ENCODE measurements at places on chromosomes 5 and 9. TPM values are rescaled to one million over a fixed set of nuclear protein-coding genes. Genes with fewer than 3 reads are reported as not detected.
A peak's percentile ranks its signal among the peaks of the same experiment; 100 is the strongest.

DNA sequence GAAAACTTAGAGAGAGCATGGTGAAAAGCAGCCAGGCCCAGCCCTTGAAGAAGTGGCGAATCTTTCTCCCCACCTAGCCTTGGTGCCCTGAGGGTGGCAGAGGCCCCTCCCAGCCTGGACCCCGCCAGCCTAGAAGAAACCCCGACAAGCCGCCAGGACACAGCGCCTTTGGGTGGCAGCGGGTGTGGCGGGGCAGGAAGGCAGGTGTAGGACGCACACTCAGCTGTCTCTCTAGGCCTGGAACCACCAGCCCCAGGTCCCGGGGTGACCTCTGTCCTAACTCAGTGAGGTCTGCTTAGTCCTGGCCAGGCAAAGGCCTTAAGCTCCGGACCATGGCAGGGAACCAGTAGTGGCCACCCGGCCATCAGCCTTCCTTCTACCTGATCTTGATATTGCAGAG lies 178.3 kb downstream of the BARX1 start:
- no peak for DNase-seq

DNA sequence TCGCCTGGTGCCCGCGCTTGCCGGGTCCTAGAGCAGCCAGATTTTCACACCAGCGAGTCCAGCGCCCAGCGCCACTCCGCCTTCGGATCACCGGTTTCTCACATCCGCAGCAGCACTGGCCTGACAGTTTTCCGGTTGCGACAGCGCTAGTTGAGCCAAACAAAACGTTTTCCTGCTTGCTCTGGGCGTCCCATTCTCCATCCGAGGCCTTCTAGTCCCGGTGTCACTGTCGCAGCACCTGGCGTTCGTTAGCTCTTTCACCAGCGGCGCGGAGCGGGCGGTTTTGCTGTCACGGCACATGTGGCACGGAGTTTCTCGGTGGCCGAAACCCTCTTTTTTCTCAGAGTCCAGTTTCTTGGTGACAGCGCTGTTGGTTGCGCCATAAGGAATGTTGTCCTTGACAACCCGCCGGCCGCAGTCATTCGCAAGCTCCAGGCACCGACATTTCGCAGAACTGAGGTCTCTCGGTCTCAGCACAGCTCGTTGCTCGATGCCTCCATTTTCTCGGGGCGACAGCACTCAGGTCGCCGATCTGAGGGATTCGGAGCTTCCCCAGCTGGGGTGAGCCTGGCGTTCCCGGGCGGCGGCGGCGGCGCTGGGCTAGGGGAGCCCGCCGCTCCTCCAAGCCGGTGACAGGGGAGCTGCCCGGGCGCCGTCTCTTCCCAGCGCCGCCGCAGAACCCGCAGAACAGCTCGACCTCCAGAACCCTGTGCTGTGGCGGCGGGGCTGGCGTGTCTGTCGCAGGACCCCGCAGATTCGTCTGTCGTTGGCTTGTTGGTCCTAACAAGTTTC lies 47.8 kb downstream of the ANXA2R start:
- peak; percentile 75 for DNase-seq

Gene FOXD4L5
- total RNA-seq = 0.37 TPM

- DNase-seq = no peak
Measured at GRCh38 chr5:61667525-61668218, 335.6 kb downstream of the ZSWIM6 start.

DNA sequence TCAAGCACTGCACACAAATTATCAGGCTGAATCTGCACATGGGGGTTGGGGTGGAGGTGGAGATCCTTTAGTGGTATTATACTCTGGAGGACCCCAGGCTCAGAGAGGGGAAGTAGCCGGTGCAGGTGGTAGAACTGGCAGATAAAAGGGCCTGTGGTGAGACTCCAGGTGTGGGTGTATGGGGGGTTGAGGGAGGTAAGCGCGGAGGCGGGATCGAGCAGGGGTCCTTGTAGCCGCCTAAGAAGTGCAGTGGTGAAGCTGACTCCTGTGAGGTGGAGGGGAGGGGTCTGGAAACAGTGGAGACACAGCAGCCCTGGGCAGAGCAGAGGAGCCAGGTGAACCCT lies 841 bp downstream of the ACSL6 start:
- DNase-seq = no peak

Gene INSYN2B
- 0.13 TPM for total RNA-seq

Gene IFNA13
- total RNA-seq = not detected

- DNase-seq = no peak
Measured at GRCh38 chr5:39500551-39501175, 75.9 kb upstream of the DAB2 start.

DNA sequence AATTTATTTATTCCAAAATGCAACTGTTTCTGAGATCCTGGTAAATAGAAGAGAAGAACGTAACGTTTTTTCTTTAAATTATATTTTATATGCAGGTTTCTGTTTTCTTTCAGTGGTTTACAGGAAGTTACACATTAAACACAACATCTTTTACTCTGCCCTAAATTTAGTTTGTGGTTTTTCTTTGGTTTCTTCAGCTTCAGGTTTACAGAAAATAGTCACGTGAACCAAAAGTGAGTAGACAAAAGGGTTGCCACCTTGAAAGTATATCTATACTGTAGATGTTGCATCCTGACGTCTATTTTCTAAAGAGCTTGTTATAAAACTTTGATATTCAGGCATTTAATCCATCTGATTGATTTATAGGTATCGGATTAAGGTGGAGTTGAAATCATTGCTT lies 1236.6 kb downstream of the MAT2B start:
- no peak for DNase-seq

Gene THBS4
- 8.1 TPM for total RNA-seq

All from PC-9 (cell line).